Stimulated activated CD4-positive, alpha-beta T cell treated with anti-CD3 and anti-CD28 coated beads, Interleukin-15, amount 100 ng/mL, for 24 hours (primary cell): ENCODE measurements at places on chromosomes 4 and X.
A peak's percentile ranks its signal among the peaks of the same experiment; 100 is the strongest.

DNA sequence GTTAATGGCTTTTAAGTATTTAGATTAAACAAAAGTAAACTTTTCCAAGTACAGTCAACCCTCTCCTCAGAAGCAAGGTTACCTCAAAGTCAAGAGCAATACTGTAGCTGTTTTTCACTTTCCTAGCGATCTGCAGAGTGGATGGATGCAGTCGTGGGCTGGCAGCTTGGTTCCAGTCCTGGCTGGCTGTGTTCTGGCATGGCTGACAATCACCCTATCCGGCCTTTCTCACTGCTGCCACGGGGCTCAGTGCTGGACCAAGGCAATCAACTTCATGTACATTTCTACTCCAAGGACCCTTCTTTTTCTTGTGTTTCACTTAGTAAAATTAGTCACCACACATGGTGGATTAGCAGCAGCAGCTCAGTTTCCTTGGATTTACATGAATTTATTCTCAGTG is 208.3 kb downstream of the GABRB1 start:
- DNase-seq = no peak

GRCh38 chr4:48100256-48100655 is 33.8 kb downstream of the TXK start:
- DNase-seq = no peak

GRCh38 chrX:20382518-20383297 is 116.0 kb upstream of the RPS6KA3 start:
- peak; percentile 47 for DNase-seq

DNA sequence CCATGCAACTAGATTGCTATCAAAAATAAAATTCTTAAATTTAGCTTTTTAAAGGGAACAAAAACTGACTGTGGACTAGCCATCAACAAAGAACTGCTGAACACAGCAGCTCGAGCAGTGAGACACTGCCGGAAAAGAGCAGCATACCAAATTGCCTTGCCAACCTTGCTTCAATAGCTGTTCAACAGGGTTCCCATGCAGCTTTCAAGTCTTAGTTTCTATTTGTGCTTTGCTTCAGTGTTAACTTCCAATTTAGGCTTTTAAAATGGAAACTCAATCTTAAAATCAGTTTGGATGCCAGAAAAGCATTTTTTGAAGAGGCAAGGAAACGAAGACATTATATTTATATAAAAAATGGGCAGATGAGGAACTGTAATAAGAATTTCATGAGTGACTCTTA is 463.4 kb upstream of the MAGEB18 start:
- no peak for DNase-seq

GRCh38 chrX:24760363-24761000 is 66.8 kb downstream of the POLA1 start:
- no peak for DNase-seq

GRCh38 chr4:146029939-146030710 is 91.5 kb upstream of the ZNF827 start:
- DNase-seq = peak; percentile 18

DNA sequence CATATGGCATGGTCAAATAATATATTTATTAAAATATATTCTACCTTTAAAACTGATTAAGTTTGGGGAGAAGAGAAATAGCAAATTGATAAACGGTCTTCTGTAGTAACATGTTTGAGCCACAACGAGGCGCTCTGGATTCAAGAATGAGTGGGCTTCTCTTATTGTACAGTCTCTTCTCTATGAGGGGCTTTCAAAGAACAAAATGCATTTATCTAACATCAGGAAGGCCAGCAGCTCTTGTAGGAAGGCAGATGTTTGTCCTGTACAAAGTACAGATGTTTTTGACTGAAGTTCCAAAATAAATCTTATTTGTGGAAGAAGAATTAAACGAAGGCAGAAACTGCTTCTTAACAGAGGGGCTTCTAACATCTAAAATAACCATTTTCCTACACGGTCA is 153.6 kb downstream of the RASL11B start:
- DNase-seq = peak; percentile 10

- no peak for DNase-seq
Observed at GRCh38 chrX:155535866-155536265, 76.9 kb downstream of the TMLHE start.
